ENCODE measurements at places on chromosomes 5 and 9. TPM values are rescaled to one million over a fixed set of nuclear protein-coding genes. Genes with fewer than 3 reads are reported as not detected.

Gene FBP2
- not detected for total RNA-seq

Gene ALDH1A1
- total RNA-seq = not detected

Gene CENPK
- total RNA-seq = 33.7 TPM

Gene SLC34A1
- total RNA-seq = 0.61 TPM

Gene C5
- total RNA-seq = 0.38 TPM

Gene EFNA5
- total RNA-seq = 4.3 TPM

Gene MSMP
- not detected for total RNA-seq

Gene NCS1
- 27.7 TPM for total RNA-seq

Gene PCDHB11
- total RNA-seq = 3.9 TPM
